ENCODE measurements at places on chromosomes 6 and 20. TPM values are rescaled to one million over a fixed set of nuclear protein-coding genes. Genes with fewer than 3 reads are reported as not detected.

TSBP1 gene
- not detected for polyA plus RNA-seq

SPTLC3 gene
- 4.2 TPM for polyA plus RNA-seq

LIN28B gene
- not detected for polyA plus RNA-seq

DLGAP4 gene
- polyA plus RNA-seq, result 7.6 TPM

LRRN4 gene
- polyA plus RNA-seq, result 0.18 TPM

VSTM2L gene
- 0.31 TPM for polyA plus RNA-seq

CGA gene
- not detected for polyA plus RNA-seq

TRIM40 gene
- not detected for polyA plus RNA-seq

NOX3 gene
- not detected for polyA plus RNA-seq

FITM2 gene
- 3.5 TPM for polyA plus RNA-seq

TGM3 gene
- polyA plus RNA-seq, result not detected

PPT2 gene
- 7.6 TPM for polyA plus RNA-seq

AHI1 gene
- polyA plus RNA-seq, result 2.0 TPM

GPX6 gene
- not detected for polyA plus RNA-seq

ZKSCAN3 gene
- 1.1 TPM for polyA plus RNA-seq

DEFB132 gene
- polyA plus RNA-seq, result not detected

RBPJL gene
- not detected for polyA plus RNA-seq

TRIM15 gene
- polyA plus RNA-seq, result 1.6 TPM

SNAP25 gene
- 0.69 TPM for polyA plus RNA-seq

RBM24 gene
- polyA plus RNA-seq, result 0.29 TPM

KIZ gene
- polyA plus RNA-seq, result 3.0 TPM

AIF1 gene
- 28.6 TPM for polyA plus RNA-seq

PSORS1C2 gene
- polyA plus RNA-seq, result not detected

SLX4IP gene
- polyA plus RNA-seq, result 2.4 TPM

HLA-DOB gene
- polyA plus RNA-seq, result 0.67 TPM

SLA2 gene
- 0.18 TPM for polyA plus RNA-seq

GHRH gene
- polyA plus RNA-seq, result not detected

LIME1 gene
- 69.0 TPM for polyA plus RNA-seq

CEP43 gene
- 12.0 TPM for polyA plus RNA-seq

HLA-C gene
- 317 TPM for polyA plus RNA-seq

CYP39A1 gene
- polyA plus RNA-seq, result 29.8 TPM

PPIL6 gene
- polyA plus RNA-seq, result 0.27 TPM

MUC22 gene
- not detected for polyA plus RNA-seq

TMC2 gene
- not detected for polyA plus RNA-seq

ADGRF4 gene
- polyA plus RNA-seq, result not detected

PRSS35 gene
- polyA plus RNA-seq, result 0.54 TPM

RRAGD gene
- 6.3 TPM for polyA plus RNA-seq

PTPRK gene
- 12.1 TPM for polyA plus RNA-seq

Data from liver (tissue), 10 donors.